ENCODE measurements at places on chromosomes 6 and 20.

- DNase-seq, result no peak
Measured at GRCh38 chr20:38098952-38099351, 65.4 kb downstream of the RPRD1B start.

- DNase-seq, result peak; percentile 87
Measured at GRCh38 chr20:13525225-13525940, 113.3 kb downstream of the TASP1 start.

GRCh38 chr6:135993361-135993760, 141.9 kb downstream of the PDE7B start:
- no peak for DNase-seq

GRCh38 chr6:124917769-124918168, 44.5 kb upstream of the RNF217 start:
- DNase-seq, result no peak

GRCh38 chr6:10528158-10528981, 7.2 kb downstream of the GCNT2 start:
- peak; percentile 57 for DNase-seq
